ENCODE measurements at places on chromosomes 6 and 20. TPM values are rescaled to one million over a fixed set of nuclear protein-coding genes. Genes with fewer than 3 reads are reported as not detected.

Gene SEMG1
- total RNA-seq, result not detected

Gene CDK19
- 2.9 TPM for total RNA-seq

Gene MYL9
- 4.8 TPM for total RNA-seq

Gene CTSZ
- total RNA-seq, result 57.8 TPM

Gene GABRR1
- total RNA-seq, result not detected

Gene LY6G6C
- total RNA-seq, result 1.5 TPM

Gene LST1
- total RNA-seq, result not detected

Gene RBPJL
- not detected for total RNA-seq

Gene FLRT3
- 19.9 TPM for total RNA-seq

Gene LY6G5B
- total RNA-seq, result 0.60 TPM

Gene GNRH2
- total RNA-seq, result not detected

Gene LZTS3
- total RNA-seq, result 4.8 TPM

Gene MAP3K5
- 8.8 TPM for total RNA-seq

Gene REV3L
- total RNA-seq, result 10.4 TPM

Gene TSBP1
- total RNA-seq, result not detected

Gene GINS1
- total RNA-seq, result 15.2 TPM

Gene LBP
- not detected for total RNA-seq

Gene RFX6
- total RNA-seq, result not detected

Gene TCF21
- total RNA-seq, result not detected

Gene KCNK5
- total RNA-seq, result 0.07 TPM

Gene SIGLEC1
- not detected for total RNA-seq

Gene SLC22A16
- not detected for total RNA-seq

Gene TPMT
- total RNA-seq, result 14.9 TPM

Gene HLA-DMB
- total RNA-seq, result not detected

Gene ZNF391
- total RNA-seq, result 2.8 TPM

Gene PTK6
- total RNA-seq, result 0.70 TPM
